ENCODE measurements at places on chromosomes 4 and X. TPM values are rescaled to one million over a fixed set of nuclear protein-coding genes. Genes with fewer than 3 reads are reported as not detected.

IL9R gene
- not detected for total RNA-seq

MAGED4 gene
- 60.0 TPM for total RNA-seq

AFF2 gene
- total RNA-seq: 0.07 TPM

CTAG1A gene
- not detected for total RNA-seq

CPLX1 gene
- not detected for total RNA-seq

ASB12 gene
- total RNA-seq: not detected

CENPVL2 gene
- total RNA-seq: not detected

REPS2 gene
- 0.72 TPM for total RNA-seq

ATP2B3 gene
- total RNA-seq: 0.20 TPM

NUP62CL gene
- total RNA-seq: not detected

AMBN gene
- not detected for total RNA-seq

JAKMIP1 gene
- not detected for total RNA-seq

PPEF2 gene
- not detected for total RNA-seq

PABPC5 gene
- 3.3 TPM for total RNA-seq

TEX13D gene
- total RNA-seq: not detected

ATP8A1 gene
- 4.6 TPM for total RNA-seq

STAP1 gene
- not detected for total RNA-seq

SOWAHB gene
- total RNA-seq: 0.03 TPM

TMEM156 gene
- not detected for total RNA-seq

CCSER1 gene
- 0.20 TPM for total RNA-seq

NPY1R gene
- 33.2 TPM for total RNA-seq

SASH3 gene
- total RNA-seq: not detected

ATRX gene
- 65.3 TPM for total RNA-seq

PWWP3B gene
- 0.13 TPM for total RNA-seq
